Midbrain (tissue), 1 donor: ENCODE measurements at places on chromosomes 2 and 18.

- no peak for DNase-seq
These were observed 35.7 kb downstream of the TNFRSF11A start for GRCh38 chr18:62360805-62361204.

DNA sequence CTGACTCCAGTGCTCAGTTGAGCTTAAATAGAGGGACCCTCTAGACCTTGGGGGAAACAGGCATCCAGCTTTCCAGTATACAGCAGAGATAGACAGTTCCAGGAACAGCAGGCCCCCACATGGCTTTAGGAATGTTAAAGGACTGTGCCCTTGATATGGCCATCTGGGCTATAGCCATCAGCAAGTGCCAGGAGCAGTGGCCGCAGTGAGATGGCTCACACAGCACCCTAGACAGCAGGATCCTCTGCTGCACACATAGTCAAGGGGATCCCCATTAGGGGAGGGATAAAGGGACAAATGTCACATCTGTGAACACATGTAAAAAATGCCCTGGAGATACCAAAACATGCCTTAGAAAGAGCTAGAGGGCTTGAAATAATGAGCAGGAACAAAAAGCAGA, 213.4 kb downstream of the PTH2R start:
- no peak for DNase-seq

GRCh38 chr2:12637754-12638153, 79.0 kb upstream of the TRIB2 start:
- DNase-seq = no peak

DNA sequence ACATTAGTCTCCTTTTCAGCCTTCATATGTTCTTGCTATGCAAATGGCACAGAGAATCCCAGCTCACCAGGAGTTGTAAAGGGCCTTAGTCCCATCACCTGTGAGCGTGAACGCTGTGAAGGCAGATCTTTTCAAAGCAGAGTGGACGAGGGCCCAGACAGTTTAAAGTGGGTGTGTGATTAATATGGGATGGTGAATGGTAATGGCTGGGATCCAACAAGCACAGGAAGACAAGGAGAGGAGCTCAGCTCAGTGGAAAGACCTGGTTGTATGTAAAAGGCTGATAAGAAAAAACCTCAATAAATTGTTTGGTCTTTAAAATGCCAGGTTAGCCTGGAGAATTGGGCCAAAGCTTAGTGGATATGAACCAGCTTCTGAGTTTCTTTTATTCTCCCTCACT, 326.2 kb downstream of the NYAP2 start:
- DNase-seq = no peak

DNA sequence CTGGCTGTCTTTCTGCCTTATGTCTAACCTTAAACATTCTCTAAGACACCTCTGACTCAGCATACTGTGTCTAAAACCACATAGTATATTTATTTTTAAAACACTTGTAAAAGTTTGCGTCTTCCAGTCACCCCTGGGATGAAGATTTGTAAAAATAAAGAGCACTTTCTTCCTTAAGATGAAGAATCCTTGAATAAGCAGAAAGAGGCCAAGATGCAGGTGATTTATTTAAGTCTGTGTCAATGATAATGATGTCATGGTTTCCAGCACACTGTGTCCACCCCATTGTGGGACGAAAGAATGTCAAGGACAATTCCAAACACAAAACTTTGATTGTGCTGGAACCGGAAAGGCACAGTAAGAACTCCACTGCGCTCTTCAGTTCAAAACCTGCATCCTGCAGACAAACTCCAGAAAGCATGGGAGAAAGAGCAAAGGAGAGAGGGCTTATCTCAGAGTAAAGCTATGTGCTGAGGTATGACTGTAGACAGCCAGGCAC, 92.9 kb downstream of the ZEB2 start:
- no peak for DNase-seq

DNA sequence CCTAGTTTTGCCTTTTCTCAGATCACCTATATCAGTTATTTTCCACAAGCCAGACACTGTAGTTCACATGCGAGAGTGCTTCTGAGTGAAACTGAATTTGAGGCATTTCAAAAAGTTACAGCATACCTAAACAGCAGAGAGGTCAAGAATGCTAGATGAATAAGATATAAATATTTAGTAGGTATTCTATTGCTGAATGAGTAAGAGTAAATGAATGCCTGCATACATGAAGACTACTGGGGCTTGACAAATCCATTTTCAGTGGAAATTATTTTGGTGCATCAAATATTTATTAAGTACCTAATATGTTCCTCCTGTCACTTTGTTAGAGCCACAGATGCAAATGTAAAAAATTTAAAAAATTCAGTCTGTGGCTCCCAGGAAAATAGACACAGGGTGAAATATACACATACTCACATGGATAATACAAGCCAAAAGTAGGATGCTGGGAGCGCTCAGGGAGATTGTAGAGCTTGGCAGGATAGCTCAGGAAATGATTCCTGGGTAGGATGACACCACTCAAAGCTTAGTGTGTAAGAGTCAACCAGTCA, 27.6 kb upstream of the CDC42EP3 start:
- DNase-seq = no peak

- peak; percentile 57 for DNase-seq
These were observed 76.7 kb downstream of the MRPS9 start for GRCh38 chr2:105114551-105114950.

GRCh38 chr2:102664471-102664909, 45.1 kb downstream of the SLC9A2 start:
- no peak for DNase-seq

GRCh38 chr2:42327125-42327524, 33.9 kb downstream of the COX7A2L start:
- no peak for DNase-seq

GRCh38 chr2:85838641-85839040, 50.1 kb downstream of the ST3GAL5 start:
- no peak for DNase-seq

- no peak for DNase-seq
These were observed 137.0 kb upstream of the HS6ST1 start for GRCh38 chr2:128455721-128456050.

GRCh38 chr18:71798986-71799673, 745.0 kb downstream of the CBLN2 start:
- no peak for DNase-seq

DNA sequence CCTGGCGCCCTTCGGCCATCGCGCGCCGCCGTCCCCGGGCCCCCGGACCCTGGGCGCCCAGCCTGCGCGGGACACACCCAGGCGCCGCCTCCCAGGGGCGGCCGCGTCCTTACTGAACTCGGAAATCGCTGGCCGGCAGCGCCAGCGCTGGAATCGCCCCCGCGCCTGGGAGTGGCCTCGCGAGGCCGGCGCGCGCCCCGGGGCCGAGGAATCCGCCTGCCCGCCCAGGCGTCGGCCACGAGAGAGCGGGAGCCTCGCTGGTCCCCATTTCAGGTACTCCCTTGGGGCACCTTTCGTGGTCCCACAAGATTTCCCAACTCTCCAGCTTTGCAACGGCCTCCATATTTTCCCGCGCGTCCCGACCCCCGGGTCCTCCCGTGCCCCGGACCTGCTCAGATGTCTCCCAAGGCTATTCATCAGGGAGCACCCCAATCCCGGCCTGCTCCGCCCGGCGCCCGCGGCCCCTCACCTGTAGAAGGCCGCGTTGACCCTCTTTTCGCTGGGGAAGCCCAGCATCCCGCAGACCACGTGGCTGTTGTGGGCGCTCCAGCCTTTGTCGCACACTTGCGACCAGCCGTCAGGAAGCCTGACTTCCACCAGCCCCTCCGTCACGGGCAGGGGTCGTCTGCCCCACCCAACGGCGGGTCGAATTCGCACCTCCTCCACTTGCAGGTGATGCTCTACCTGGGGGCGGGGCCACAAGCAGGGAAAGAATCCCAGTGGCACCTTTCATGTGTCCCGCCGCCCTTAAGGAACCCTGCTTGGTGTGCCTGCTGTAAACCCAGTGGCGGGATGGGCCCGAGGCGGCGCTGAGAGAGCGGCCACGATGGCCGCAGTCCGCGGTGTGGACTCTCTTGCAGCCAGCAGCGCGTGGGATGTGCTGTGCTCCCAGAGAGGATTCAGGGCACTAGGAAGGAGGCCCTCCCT, 4.6 kb downstream of the LOXL3 start:
- no peak for DNase-seq

GRCh38 chr18:3153107-3153704, 66.6 kb downstream of the MYOM1 start:
- no peak for DNase-seq

GRCh38 chr2:204282525-204282924, 262.8 kb upstream of the PARD3B start:
- DNase-seq = no peak

DNA sequence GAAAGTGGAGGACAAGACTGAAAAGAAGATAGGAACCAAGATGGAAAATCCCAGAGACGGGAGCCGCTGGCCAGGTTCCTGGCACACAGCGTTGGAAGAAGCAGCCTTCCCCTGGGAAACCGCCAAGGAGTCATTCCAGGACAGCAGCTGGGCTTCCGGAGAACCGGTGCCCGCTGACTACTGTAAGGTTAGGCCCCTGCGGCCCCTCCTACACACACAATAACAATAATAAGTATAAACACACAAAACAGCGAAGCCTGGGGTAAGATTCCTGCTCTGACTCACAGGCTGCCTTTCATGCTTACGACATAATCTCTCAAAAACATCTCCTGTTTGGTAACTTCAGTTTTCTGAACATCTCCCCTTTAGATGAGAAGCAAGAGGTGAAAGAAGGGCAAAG, 28.1 kb upstream of the MYCN start:
- no peak for DNase-seq

GRCh38 chr2:102698369-102699111, 63.3 kb upstream of the TMEM182 start:
- DNase-seq = no peak

DNA sequence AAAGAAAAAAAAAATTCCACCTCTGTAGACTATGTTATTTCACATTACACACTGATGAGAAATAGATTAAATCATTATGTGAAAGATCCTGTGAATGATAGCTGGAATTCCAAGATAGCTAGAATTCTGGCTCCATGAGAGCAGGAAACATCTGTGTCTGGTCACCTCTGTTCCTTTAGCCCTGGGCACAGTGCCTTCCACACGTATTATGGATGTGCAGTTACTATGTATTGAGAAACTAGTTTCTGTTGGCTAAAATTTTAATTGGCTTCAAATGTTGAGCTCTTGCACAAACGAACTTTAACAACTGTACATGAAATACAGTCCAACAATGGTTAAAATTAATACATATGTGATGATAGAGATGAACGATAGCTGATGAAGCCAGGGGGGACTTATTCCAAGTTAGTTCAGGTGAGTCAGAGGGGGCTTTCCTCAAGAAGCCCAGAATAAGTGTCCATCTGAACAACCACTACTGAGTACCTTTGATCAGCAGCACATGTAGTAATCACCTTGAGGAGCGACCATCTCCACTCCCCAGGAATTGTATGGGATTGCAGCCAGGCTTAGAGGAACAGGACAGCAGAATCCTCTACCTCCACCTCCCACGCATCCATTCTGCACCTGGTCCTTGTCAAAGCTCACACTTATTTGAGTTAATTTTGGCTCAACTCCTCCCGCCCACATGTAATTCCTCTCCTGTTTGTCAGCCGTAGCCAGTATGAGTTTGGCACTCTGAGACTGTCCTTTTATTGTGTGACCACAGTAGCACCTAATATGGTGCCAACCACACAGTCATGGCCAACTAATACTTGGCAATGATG, 68.6 kb downstream of the NABP1 start:
- no peak for DNase-seq
